Mesothelial cell of epicardium (in vitro differentiated cells): ENCODE measurements at places on chromosomes 3 and 15. TPM values are rescaled to one million over a fixed set of nuclear protein-coding genes. Genes with fewer than 3 reads are reported as not detected.

GRCh38 chr15:55522742-55523450, 14.9 kb upstream of the DNAAF4 start:
- H3K4me3 ChIP-seq: no peak overlapping the region
- H3K36me3 ChIP-seq: peaks cover 5% of the 10 kb centered on the region
- no peak for DNase-seq
- no peaks in the 10 kb centered on the region for H3K4me1 ChIP-seq
- no peak overlapping the region for H3K27ac ChIP-seq
- H3K27me3 ChIP-seq: peaks cover 4% of the 10 kb centered on the region

DNA sequence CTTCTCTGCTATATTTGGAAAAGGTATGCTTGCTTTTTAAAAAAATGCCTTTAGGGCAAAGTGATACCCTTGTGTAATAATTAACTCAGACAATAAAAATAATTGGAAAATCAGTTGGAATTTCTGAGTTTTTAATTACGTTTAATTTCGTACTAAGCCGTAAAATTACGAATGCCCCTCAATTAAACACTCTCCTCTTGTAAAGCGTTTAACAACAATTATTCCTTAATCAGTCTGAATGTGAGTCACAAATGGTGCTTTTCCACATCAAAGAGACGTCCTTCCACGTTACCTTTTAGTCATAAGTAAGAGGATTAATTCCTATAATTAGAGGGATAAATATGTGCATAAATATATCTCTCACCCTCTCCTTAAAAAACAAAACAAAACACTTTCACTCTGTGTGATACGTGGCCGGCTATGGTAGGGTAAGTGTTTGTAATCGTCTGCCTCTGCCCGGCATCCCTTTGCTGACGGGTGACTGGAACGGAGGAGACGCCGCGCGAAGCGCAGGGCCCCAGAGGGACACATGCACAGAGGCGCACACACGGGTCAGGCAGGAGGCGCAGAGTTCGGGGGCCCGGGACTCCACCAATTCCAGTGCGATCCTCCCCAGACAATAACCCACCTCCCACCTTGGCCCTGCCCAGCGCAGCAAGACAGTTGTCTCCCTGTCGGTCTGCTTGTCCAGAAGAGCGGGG, 9.7 kb upstream of the MEIS2 start:
- peaks cover under 1% of the 10 kb centered on the region for H3K36me3 ChIP-seq
- H3K27ac ChIP-seq: peak overlapping the region; percentile 100
- peak overlapping the region; percentile 98 for H3K4me3 ChIP-seq
- no peaks in the 10 kb centered on the region for H3K27me3 ChIP-seq
- DNase-seq: peak; percentile 64

DNA sequence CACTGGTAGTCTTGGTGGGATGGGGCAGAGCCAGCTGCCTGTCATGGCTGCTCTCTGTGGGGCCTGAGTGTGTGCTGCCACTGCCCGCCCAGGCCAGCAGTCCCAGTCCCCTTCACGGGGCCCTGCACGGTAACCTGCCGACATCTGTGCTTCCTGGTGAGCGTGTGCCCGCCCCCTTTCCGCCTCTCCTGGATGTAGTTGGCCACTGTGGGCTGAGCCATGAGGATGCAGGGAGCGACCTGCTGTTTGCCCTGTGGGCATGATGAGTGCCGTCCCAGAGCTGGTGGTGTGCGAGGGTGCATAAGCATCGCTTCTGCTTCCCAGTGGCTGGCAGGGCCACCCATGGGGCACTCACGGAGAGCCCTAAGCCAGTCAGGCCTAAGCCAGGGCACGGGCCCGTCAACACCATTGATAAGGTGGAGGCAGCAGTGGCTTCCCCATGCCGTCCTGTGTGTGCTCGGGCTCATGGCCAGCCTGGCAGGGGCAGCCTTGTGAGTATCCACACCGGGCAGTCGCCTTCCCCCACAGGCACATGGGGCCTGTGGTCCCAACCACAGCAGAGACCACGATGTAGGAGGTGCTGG, 14.6 kb downstream of the PLXNA1 start:
- no peaks in the 10 kb centered on the region for H3K27me3 ChIP-seq
- H3K36me3 ChIP-seq: no peaks in the 10 kb centered on the region
- H3K4me1 ChIP-seq: peaks cover 6% of the 10 kb centered on the region
- no peak for DNase-seq

DNA sequence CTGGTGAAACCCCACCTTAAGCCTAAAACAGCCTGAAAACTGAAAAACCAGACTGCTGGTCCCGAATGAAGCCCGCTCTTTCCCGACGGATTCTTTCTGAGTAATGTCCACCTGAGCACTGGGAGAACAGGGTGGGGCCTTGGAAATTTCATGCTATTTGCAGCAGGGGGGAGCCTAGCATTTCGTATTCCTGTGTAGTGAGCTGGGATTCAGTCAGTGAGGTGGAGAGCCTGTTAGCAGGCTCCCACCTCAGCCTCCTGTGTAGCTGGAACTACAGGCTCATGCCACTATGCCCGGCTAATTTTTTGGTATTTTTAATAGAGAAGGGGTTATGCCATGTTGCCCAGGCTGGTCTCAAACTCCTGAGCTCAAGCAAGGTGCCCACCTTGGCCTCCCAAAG, 74.7 kb downstream of the CMTM8 start:
- no peaks in the 10 kb centered on the region for H3K27me3 ChIP-seq
- no peak overlapping the region for H3K4me3 ChIP-seq
- no peak for DNase-seq
- no peak overlapping the region for H3K27ac ChIP-seq
- H3K36me3 ChIP-seq: no peaks in the 10 kb centered on the region

DNA sequence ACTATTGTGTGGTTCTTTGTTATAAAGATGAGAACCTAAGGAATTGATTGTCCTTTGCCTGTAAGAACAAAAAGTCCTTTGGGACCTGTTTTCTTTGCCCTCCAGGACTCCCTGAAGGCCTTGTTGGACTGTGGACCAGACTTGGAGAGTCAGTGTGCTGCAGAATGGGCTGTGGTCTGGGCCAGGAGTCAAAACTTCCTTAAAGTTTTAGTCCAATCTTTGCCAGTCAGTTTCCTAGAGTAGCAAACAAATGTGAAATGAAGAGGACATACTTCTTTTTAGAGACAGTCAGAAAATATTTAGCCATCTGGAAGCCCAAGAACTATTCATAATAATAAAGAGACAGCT, 45.4 kb downstream of the PDE8A start:
- H3K4me3 ChIP-seq: no peak overlapping the region
- peaks cover 27% of the 10 kb centered on the region for H3K4me1 ChIP-seq
- no peak for DNase-seq
- H3K27ac ChIP-seq: no peak overlapping the region

- H3K4me3 ChIP-seq: no peak overlapping the region
- no peak for DNase-seq
- H3K4me1 ChIP-seq: peaks cover 7% of the 10 kb centered on the region
- H3K36me3 ChIP-seq: peaks cover 5% of the 10 kb centered on the region
- H3K27me3 ChIP-seq: no peaks in the 10 kb centered on the region
These were observed 185.2 kb downstream of the KLHL25 start for GRCh38 chr15:85609492-85609891.

DNA sequence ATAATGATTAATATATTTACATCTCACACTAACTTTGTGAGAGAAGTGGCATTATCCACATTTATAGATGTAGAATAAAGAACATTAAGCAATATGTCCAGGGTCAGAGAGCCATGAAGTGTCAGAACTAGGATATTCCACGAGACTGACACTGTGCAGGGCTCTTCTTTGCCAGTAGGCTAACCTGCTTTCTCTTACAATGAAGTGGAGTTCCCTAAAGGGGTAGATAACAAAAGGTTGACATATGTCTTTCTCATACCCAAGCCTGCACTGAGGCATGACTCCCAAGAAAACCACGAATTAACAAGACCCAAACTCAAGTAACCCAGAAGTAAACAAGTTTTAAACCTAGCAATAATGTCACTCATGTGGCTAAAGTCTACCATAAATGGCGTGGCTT, 191.5 kb upstream of the SLC2A2 start:
- no peak overlapping the region for H3K27ac ChIP-seq
- no peak overlapping the region for H3K4me3 ChIP-seq
- no peak for DNase-seq
- no peaks in the 10 kb centered on the region for H3K27me3 ChIP-seq

GRCh38 chr3:64518950-64519349, 168.8 kb downstream of the ADAMTS9 start:
- peaks cover 60% of the 10 kb centered on the region for H3K36me3 ChIP-seq
- no peaks in the 10 kb centered on the region for H3K27me3 ChIP-seq
- no peak overlapping the region for H3K27ac ChIP-seq
- H3K4me1 ChIP-seq: peaks cover 2% of the 10 kb centered on the region
- H3K4me3 ChIP-seq: no peak overlapping the region
- DNase-seq: no peak

DNA sequence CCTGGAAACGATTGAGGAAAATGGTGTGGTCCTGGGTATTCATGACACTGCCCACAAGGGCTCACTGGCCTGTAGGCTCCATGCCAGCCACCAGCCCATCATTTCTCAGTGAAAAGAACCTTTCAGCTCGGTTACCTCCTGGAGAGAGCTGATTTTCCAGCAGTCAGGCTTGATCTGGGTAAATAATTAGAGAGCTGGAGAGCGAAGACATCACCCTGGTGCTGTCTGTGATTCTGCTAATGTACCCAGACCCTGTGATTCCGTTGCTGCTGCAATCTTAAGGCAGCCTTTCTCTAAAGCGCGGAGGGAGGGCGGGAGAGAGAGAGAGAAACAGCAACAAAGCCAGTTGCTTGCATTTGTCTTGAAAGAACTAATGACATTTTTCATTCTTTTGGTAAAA, 221.9 kb upstream of the TOPAZ1 start:
- H3K27me3 ChIP-seq: peaks cover 68% of the 10 kb centered on the region
- no peak for DNase-seq
- H3K4me1 ChIP-seq: peaks cover 7% of the 10 kb centered on the region
- H3K27ac ChIP-seq: no peak overlapping the region
- no peak overlapping the region for H3K4me3 ChIP-seq

DNA sequence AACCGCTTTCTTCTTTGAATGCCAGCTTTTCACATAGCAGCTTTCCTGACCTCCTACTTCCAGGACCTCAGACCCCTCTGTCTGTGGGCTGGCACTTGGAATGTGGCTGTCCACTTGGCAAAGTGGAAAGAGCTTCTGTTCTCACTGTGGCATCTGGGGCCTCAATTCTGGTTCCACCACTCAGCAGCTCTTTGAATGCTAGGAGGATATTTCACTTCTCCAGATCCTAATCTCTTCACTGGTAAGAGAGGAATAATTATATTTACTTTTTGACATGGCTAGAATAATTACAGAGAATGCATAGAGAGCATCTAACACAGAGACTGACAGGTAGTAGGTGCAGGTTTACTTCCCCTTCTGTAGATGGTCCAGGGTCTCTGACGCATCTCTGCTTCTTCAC, 405.9 kb downstream of the LPP start:
- no peaks in the 10 kb centered on the region for H3K4me1 ChIP-seq
- H3K27ac ChIP-seq: no peak overlapping the region
- no peak overlapping the region for H3K4me3 ChIP-seq
- DNase-seq: no peak
- no peaks in the 10 kb centered on the region for H3K27me3 ChIP-seq
- H3K36me3 ChIP-seq: no peaks in the 10 kb centered on the region

DNA sequence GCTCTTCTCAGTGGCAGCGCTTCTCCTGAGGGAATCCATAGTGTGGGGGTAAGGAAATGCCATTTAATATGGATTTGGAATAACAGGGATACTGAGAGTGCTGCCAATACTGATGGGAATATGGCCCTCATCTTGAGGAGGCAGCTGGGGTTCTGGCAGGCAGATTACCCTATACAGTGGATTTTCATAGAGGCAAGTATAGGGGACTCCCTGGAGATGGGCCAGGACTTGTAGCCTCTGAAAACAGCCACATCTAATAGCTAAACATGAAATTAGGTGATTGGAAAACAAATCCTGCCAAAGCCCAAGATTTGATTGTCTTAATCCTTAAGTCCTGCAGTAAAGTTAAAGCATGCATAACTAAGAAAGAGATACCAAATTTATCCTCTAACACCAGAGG, 30.9 kb downstream of the DPH3 start:
- no peak for DNase-seq
- no peak overlapping the region for H3K4me3 ChIP-seq
- H3K36me3 ChIP-seq: no peaks in the 10 kb centered on the region
- H3K27ac ChIP-seq: no peak overlapping the region
- peaks cover under 1% of the 10 kb centered on the region for H3K4me1 ChIP-seq

DNA sequence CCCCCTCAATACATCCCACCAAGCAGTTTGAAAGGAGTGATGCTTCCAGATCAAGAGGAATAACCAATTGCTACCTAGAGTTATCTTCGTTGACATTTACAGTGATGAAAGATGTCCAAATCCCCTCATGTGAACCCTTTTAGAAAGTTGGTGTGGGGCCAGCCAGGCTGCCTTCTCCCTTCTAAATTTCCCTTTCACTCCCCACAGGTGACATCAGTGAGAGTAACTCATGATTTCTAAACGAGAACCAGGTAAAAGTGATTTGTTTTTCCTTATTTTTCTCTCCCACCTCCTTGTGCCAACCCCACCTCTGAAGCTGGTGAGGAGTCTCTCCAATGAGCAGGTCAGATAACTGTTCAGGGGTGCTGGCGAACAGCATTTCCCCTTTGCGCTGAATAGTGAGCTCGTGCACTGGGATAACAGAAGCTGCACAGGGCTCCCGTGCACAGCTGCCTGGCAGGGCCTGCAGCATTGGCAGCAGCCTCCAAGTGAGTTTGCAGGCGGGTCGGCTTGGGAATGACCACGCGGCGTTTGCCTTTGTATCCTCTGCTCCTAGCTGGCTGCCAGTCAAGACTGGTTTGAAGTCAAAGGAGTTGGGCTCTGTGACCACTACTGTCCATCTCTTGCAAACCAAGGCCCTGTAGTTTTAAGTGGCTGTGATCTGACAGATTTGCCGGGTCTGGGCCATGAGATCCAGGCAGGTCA, 70.2 kb upstream of the CORO2B start:
- no peak for DNase-seq
- H3K4me3 ChIP-seq: no peak overlapping the region
- H3K27me3 ChIP-seq: no peaks in the 10 kb centered on the region

- peaks cover 28% of the 10 kb centered on the region for H3K4me1 ChIP-seq
- no peak overlapping the region for H3K4me3 ChIP-seq
- H3K27ac ChIP-seq: no peak overlapping the region
- DNase-seq: no peak
These were observed 60.5 kb downstream of the TRAK1 start for GRCh38 chr3:42151596-42152168.

Gene PEAK1
- 90.2 to 92.3 TPM (median 91.8 TPM) in 3 replicates for total RNA-seq

Gene IL12A
- not detected in 3 replicates for total RNA-seq

Gene NR2E3
- 1.1 to 2.0 TPM (median 1.2 TPM) in 3 replicates for total RNA-seq

Gene THAP10
- 2.3 to 3.6 TPM (median 2.9 TPM) in 3 replicates for total RNA-seq
